Ureter (tissue), 1 donor: ENCODE measurements at places on chromosomes 11 and 22. TPM values are rescaled to one million over a fixed set of nuclear protein-coding genes. Genes with fewer than 3 reads are reported as not detected.
A peak's percentile ranks its signal among the peaks of the same experiment; 100 is the strongest.

DNA sequence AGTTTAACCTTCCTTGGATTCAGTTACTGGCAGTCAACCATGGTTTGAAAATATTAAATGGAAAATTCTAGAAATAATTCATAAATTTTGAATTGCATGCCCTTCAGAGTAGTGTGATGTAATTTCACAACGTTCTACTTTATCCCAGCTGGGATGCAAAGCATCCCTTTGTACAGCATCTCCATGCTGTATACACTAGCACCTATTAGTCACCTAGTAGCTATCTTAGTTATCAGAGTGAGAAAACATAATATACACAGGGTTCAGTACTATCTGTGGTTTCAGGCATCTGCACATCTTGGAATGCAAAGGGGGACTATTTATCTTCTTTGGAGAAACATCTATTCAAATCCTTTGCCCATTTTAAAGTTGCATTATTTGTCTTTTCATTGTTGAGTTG is 30.8 kb downstream of the CBL start:
- DNase-seq: no peak

- peak; percentile 29 for DNase-seq
Observed at GRCh38 chr11:1342946-1343345, 33.5 kb upstream of the TOLLIP start.

DNA sequence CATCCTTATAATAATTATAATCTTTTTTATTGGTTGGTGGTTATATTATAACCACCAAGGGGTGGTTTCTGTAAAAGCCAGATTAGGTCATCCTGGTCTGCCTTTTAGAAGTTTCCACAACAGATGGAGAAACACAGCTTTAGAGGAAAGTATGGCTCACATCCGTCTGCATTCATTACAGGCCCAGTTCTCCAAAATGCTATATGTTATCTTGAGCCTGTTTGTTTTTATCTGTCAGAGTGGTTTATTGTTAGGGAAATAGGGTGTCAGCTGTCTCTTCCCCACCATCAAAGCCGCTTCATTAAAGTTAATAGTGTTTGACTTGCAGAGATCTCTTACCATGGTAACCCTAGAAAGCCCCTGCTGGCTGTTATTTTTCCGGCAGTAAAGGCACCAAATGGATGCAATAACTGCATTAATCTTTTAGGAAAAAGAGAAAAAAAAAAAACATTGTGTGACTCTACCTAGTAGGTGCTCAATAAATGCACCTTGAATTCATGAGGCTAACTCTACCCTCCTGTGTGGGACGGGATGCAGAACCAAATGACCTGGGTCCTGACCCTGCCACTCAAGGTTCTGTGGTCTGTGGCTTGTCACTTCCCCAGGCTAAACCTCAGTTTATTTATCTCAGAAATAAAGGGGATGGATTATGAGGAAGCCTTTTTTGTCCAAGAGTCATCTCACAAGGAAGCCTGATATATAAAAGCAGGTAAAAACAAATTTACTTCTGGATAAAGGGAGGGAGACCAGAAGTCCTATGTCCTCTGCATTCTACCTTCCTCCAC is 118.3 kb downstream of the WT1 start:
- no peak for DNase-seq

DNA sequence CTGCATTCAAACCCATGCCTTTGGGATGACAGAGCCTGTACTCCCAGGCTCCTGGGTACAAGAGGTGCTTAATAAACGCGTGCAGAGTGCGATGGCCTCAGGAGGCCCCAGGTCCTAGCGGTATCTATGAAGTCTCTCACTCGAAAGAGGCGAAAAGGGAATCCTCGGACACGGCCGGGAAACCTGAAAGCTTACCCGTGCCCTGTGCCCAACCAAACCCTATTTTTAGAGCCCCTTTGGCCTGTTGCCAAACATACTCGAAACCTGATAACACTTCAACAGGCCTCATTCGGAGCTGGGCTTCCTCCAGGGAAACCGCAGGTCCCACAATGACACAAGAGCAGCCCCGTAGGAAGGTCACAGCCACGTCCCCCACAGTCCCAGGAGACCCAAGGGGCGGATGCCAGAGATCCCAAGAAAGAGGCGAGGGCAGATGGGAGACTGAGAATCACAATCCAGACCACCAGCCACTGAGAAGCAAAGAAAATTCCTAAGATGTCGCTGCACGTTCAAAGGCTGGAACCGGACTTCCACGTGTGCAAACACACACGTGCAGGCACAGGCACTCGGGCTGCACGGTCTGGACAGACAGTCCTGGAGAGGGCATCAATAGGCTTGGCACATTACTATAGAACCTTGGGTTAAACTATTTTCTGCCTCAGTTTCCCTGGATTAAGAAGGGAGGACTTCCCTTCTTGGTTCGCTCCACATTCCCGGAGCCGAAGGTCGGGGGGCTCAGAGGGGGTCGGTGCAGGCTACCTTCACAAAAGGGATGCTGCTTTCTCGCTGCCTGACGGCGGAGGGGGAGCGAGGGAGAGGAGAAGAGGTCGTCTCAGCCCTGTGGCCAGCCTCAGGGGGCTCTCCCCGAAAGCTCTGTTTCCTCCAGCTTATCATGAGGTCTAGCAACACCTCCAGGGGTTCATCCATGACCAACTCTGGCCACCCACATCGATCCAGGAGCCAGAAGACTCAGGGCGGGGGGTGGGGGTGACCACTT is 8.2 kb downstream of the PDGFB start:
- DNase-seq: no peak

GRCh38 chr11:10693509-10694081 is at the start of gene IRAG1:
Gene IRAG1 (minus strand): TSS chr11:10693755. CDS start chr11:10693602, 153 bp downstream.
- DNase-seq: peak; percentile 75

DNA sequence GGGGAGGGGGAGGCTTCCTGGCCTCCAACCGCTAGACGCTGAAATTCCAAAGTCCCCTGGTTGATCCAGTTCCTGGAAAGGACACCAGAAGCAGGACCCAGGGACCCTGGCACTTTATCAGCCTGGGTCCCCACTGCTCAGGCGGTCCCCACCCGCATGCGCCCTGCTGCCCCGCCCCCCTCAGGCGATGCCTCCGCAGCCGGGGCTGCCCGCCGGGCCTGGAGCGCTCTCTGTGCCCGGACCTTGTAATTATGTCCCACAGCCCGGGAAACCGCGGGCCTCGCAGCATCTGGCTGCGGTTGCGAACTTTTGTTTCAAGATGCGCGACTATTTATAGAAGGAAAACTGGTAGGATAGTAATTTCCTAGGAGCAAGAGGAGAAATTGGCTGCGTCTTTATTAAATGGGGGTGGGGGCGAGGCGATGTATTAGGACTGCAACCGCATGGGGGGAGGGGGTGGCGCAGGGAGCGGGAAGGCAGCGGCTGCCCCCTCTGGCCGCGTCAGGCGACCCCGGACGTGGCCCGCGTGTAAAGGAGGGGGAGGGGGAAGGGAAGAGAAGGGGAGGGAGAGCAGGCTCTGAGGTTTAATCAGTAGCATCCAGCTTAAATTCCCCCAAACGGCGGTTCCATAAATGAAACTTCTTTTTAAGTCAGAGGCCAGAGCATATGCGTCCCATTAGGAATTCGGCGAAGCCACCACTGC is 6.1 kb downstream of the WNT7B start:
- no peak for DNase-seq

DNA sequence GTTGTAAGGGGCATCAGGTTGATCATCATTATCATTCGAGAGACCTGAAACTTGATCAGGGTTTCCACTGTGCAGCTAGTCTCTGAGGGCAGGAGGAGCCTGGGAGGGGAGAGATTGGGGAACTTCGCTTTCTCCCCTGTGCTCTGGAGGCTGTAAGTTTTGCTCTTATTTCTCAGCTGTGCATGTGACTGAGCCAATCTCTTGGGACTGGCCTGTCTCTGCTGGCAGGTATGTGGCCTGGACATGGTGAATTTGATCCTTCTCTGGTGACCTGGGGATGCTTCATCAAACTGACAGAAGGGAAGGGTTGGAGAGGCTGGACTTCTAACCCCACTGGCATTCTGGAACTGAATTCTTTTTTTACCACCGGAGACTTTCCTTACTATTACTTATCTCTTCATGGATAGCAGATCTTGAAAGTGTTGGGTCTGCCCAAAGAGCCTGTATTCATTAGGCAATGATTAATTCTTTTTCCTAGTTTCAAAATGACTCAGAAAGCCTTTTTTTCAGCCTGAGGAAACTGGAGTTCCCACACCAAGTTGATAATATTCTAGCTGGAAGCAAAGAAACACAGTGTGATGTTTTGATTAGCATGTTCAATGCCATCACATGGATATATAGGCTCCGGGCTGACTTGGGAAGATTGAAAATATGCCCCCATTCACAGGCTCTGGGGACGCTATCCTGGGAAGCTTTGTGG is 36.5 kb downstream of the TSPAN18 start:
- no peak for DNase-seq

DNA sequence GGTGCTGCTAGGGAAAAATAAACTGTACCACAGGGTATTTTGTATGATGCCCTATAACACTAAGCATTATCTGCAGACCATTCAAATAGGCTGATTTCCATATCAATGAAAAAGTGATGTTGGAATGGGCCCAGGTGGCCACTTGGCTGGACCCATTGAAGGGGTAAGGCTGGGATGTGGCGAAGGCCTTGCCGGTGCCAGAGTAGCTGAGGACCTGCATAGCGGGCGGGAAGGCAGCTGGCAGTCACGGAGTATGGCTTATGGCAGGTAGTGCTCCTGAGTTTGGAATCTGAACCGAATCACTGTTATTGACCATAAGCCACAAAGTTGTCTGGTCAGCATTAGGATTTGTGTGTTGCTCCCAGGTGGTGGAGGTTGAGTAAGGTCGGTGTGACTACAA is 131.0 kb downstream of the MICAL2 start:
- no peak for DNase-seq

- DNase-seq: no peak
Observed at GRCh38 chr11:133026952-133027351, 505.3 kb downstream of the OPCML start.

- DNase-seq: no peak
Observed at GRCh38 chr11:74646954-74647353, 54.6 kb downstream of the POLD3 start.

DNA sequence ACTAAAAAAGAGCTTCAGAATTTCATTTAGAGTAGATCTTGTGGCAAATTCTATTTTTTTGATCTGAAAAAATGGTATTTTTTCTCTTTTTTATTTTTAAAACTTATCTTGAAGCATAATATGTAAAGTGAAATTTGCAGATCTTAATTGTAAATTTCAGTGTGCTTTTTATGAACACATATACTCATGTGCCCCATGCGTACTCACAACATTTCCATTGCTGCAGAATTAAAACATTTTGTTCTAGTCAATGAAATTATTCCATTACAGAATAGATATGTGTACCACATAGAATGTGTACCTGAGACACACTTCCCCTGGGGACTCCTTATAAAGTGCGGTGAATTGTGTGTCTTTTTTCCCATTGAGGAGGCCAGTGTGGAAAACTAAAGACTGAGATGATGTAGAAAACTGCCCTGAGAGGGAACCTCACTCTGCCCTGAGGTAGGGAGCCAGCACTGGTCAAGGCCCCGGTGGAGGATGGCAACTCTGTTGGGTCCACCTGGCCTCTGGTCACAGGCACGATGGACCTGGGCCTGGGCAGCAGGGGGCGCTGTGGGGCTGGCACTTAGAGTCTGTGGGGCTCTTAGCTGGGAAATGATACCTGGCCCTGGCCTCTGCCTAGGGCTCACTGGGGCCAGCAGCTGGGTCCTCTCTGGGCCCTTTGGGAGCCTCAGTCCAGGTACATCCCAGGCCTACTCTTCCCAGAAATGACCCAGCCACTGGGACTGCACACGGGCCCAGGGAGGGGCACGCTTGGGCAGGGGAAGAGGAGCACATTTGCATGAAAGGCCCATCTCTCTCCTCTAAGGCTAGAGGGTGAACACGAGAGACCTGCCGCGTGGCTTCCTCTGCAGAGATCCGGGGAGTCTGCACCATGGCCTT is 77.9 kb upstream of the TOP3B start:
- DNase-seq: no peak

DNA sequence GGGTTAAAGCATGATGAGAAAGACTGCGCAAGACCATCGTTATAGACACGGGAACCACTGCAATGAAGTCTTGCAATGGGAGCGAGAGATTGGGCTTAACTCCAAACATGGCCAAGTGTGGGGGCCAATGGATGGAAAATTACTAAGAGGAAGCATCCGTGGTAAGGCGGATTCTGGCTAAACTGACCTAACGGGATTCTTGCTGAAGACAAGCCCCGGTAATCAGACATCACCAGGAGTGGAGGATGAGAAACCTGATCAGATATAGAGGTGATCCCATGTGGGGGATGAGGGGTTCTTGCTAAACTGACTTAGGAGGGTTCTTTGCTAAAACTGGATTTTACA is 5.8 kb upstream of the SYNGR1 start:
- DNase-seq: no peak

Gene LRP4
- total RNA-seq: 8.6 TPM

Gene UBQLNL
- 1.4 TPM for total RNA-seq

Gene SOX10
- total RNA-seq: 1.0 TPM

Gene WT1
- 0.49 TPM for total RNA-seq

Gene OR2AT4
- not detected for total RNA-seq

Gene C22orf42
- not detected for total RNA-seq
